ENCODE measurements at places on chromosomes 11 and 22. TPM values are rescaled to one million over a fixed set of nuclear protein-coding genes. Genes with fewer than 3 reads are reported as not detected.

DNA sequence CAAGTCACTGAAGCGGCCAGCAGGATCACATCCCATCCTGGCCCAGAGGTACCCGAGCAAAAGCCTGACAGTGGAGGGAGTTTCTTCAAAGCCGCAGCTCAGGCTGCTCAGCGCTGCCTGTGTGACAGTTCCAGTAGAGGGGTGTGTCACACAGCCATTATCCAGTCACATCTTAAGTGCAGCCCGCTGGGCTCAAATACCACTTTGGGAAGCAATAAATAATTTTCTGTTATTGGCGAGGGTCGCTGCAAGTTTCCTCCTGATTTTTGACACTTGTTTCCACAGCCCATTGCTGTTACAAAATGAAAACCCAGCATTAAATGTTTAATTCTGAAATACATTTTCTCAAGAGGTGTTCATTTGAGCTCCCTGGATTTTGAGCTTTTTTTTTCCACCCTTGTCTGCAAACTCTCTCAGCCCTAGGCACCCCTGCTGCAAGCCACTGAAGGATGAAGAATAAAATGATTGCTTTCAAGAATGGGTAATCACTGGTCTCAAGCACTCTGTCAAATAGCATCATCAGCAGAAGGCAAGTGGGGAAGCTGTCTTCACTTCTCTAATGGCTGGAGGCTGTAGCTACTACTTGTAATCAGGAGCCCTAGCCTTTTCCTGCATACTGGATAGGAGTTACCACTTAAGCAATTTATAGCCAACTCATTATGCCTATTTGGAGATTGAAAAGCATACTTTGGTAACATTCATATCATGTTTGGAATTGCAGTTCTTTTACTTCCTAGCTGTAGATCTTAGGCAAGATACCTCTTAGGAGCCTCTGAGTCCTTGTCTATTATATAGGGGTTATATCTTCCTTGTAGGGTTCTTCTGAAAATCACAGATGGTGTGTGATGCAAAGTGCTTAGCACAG lies 373.7 kb downstream of the METTL15 start:
- no peak for DNase-seq

OR51B5 gene
- total RNA-seq, result 17.7 TPM

GRCh38 chr11:119114351-119114750 lies 7.0 kb upstream of the HINFP start:
- no peak for DNase-seq

DNA sequence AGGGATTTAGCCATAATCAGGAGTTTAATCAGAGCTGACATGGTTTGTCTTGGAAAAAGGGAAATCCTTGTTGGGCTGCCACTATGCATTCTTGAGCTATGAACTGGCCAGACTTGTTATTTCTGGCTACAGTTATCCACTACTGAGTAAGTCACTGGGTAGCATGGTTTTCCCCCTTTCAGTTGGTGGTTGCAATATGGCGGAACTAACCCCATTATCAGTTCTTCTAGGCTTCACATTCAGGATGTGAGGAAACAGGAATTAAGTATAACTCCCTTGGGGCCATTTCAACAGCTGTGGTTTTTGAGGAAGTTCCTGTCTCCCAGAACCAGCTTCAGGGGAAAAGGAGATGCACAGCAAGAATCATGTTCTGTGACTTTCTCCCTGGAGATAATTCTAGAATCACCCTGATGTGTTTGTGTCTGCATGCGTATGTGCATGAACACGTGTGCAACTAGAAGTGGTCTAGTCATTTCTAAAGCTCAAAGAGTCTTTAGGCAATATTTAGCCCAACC lies 103.0 kb upstream of the CD44 start:
- DNase-seq, result peak; percentile 99

TRIM49 gene
- not detected for total RNA-seq

DNA sequence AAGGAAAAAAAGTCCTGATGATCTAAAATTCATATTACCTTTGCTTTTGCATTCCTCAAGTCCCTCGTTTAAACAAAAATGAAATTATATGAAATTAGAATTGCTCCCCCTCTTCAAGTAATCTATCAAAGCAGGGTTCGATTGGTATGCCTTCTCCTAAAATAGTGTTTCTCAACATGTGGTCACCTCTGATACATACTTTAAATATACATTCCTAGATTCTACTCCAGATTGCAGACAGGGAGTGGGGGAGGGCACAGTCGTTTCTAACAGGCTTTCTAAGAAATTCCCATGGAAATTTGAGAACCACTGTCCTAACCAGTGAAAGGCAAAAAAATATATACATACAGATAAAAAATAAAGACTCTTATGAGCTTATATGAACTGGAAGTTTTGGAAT lies 22.6 kb upstream of the IRAG1 start:
- no peak for DNase-seq

OPCML gene
- total RNA-seq, result not detected

ENTHD1 gene
- not detected for total RNA-seq

GRCh38 chr11:36258730-36259360 lies 30.4 kb downstream of the COMMD9 start:
- DNase-seq, result peak; percentile 66

Data from A172 (cell line).